ENCODE measurements at places on chromosomes 1 and 21.

DNA sequence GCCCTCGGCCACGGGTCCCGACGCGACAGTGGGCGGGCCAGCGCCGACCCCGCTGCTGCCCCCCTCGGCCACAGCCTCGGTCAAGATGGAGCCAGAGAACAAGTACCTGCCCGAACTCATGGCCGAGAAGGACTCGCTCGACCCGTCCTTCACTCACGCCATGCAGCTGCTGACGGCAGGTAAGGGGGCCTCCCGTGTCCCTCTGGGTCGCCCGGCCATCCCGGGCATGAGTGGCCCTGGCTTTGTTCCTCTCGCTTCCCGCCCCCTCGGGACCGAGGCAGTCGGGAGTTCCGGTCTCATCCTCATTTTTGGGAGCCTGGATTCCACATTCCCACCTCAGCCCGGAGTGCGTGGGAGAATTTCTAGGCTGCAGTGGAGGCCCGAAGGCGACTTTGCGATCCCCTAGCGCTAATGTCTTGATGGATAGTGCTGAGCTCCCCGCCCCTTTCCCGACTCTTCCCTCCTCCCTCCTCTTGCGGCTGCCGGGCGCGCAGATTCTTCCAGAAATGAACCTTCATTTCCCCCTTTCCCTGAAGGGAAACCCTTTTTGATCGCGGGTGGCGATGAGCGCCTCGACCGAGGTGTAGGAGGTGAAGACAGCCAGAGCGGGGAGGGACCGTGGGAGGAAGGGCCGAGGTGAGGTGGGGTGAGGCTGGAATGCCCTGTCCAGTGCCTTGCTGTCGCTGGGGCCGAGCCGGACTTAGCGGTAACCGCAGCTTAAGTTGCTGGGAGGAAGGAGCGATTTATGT lies 705 bp downstream of the KHDRBS1 start:
- peak; percentile 17 for DNase-seq

- DNase-seq: no peak
These were observed 6.5 kb downstream of the THEM4 start for GRCh38 chr1:151902858-151903257.

- DNase-seq: no peak
These were observed 99.5 kb upstream of the DUSP10 start for GRCh38 chr1:221841251-221841982.

DNA sequence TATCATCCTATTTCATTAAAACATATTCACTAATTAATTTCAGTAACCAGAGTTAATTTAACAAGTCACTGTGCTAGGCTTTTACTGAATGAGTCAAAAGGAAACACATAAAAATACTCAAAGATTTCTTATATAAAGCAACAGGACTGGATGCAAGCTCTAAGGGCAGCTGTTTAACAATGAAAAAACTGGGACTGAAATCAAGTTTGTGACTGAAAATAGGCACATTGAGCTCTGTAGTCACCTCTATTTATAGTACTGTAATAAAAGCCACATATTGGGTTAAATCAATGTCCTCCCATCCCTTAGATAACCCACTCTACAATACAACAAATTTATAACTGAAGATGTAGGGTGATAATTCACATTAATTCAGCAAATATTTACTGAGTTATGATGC lies 52.4 kb downstream of the SMYD3 start:
- DNase-seq: no peak

GRCh38 chr1:38773483-38773882 lies 86.1 kb downstream of the RRAGC start:
- DNase-seq: no peak

DNA sequence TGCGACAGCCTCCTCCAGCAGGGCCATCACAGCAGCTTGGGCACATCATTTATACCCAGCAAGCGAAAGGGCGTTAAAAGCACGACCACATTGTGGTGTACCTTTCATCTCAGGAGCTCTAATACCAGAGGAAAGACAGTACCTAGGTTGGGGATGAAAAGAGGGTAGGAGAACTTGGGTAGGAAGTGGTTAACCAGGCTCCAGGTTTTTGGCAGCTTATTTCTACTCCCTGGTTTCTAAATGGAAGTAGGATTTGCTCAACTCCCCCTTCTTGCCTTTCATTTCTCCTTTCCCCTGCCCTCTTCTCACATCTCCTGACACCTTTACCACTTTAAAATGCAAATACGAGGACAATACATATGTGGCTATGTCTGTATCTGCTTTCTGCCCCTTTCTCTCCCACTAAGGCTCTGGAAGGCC lies 30.2 kb downstream of the FAM177B start:
- DNase-seq: peak; percentile 2

GRCh38 chr1:19208710-19209438 lies 1.2 kb downstream of the UBR4 start:
- peak; percentile 9 for DNase-seq

GRCh38 chr1:212291505-212292134 lies 6.4 kb downstream of the PPP2R5A start:
- DNase-seq: peak; percentile 64

- DNase-seq: no peak
These were observed 524.4 kb downstream of the DPYD start for GRCh38 chr1:97396463-97396862.

- DNase-seq: no peak
These were observed 69.4 kb upstream of the SAMSN1 start for GRCh38 chr21:14615359-14615974.

DNA sequence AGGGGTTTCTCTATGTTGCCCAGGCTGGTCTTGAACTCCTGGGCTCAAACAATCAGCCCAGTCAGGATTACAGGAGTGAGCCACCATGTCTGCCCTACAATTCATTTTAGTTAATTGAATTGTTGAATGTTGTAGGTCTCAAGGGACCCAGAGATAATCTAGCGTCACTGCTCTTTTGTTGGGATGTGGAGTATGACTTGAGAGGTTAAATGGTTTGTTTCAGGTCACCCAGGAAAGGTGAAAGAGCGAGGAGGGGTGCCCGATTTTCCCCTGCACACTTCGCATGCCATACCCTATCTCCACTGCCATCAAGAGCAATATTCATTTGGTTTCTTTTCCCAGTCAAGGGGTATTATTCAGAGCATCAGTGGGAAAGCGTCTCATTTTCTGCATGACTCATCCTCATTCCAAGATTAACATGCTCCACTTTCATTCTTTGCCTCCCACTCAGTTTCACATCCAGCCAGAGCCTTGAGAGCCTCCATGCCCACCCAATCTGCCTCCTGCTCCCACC lies 13.1 kb upstream of the SLC30A1 start:
- DNase-seq: no peak

DNA sequence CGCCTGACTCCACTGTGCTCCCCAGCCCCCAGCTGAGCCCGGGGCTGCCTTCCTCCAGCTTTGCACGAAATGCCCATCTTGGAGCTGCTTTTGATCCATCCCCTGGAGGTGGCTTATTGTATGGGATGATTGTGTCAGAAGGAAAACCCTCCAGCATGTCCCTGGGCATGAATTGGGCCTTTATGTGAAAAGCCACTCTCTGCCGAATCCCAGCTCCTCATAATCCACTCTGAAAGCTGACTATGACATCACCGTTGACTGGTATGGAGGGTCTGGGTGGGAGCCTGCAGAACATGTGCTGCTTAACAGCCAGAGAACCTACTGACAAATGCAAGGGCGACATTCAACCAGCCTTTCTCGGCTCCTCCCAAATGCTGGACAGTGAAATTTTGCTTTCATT lies 74.6 kb downstream of the NENF start:
- no peak for DNase-seq

DNA sequence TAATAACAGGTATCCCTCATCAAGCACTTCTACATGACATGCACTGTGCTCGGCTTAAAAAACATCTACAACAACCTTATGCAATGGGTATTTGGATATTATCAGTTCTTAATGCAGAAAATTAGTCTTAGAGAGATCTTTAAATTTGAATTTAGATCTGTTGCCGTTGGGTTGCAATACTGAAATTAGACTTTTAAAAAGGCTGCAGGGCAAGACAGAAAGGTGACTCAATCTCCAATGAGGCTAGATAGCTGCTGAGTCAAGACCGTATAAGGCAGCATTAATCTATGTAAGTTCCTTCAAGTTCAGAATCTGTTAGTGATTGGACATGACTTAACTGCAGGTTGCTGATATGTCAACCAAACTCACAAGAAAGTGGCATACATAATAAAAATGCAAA lies 37.3 kb downstream of the OLFM3 start:
- DNase-seq: no peak

- DNase-seq: no peak
These were observed 603.3 kb downstream of the PTPRC start for GRCh38 chr1:199242147-199242546.

DNA sequence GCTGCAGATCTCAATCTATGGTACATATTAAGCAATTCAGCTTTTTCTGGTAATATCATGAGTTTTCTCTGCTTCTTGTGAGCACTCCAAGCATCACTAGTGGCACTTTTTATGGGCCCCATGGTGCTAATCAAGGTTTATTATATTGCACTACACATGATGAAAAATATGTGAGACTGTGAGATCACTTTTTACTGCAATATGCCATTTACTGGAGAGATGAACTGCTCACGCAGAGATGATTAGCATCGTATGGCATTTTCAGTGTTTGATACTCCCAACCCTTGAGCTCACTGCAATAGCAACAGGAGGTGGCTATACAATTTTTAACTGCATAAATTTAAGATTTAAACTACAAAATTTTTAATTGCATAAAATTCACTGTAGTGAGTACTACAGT lies 8.7 kb upstream of the KCNK1 start:
- no peak for DNase-seq

DNA sequence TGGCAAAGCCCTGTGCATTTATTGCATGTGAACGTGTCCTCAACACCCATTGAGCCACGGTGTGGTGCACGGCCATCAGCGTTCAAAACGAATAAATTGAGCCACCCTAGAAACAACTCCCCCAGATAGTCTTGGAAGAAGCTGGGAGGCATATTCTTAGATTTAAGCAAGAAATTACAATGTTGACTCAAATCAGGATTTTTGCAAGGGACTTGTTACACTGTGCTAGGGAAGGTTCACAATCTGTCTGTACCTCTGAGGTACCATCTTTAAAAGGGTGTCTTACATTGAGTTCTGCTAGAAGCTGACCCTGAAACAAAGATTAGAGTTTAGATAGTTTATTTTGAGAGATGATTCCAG lies 16.2 kb downstream of the CD247 start:
- no peak for DNase-seq

GRCh38 chr1:1875932-1876331 lies 15.0 kb downstream of the GNB1 start:
- DNase-seq: no peak

- DNase-seq: peak; percentile 53
These were observed 49.5 kb downstream of the FASLG start for GRCh38 chr1:172708452-172708851.

DNA sequence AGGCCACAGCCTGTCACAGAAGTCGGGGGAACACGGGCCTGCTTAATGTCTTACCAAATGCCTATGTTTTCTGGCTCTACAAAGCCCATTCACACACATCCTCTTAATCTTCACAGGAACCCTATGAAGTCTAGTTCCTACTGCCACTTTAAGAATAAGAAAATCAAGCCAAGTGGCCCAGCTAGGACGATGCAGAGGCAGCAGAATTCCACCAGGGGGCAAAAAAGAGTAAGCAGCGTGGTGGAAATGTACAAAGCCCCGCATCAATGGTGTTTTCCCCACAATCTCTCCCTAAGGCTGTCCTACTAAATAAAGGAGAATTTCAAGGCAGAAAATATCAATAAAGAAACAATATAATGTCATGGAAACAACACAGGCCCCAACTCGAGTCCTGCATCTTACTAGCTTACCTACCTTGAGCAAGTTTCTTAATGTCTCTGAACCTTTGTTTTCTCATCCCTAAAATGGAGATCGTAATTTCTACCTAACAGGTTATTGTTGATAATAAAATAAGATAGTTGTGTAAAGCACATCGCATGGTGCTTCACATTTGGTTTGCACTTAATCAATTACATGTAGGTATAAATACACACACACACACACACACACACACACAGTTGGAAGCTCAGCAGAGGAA lies 21.4 kb downstream of the SEC16B start:
- DNase-seq: peak; percentile 7

DNA sequence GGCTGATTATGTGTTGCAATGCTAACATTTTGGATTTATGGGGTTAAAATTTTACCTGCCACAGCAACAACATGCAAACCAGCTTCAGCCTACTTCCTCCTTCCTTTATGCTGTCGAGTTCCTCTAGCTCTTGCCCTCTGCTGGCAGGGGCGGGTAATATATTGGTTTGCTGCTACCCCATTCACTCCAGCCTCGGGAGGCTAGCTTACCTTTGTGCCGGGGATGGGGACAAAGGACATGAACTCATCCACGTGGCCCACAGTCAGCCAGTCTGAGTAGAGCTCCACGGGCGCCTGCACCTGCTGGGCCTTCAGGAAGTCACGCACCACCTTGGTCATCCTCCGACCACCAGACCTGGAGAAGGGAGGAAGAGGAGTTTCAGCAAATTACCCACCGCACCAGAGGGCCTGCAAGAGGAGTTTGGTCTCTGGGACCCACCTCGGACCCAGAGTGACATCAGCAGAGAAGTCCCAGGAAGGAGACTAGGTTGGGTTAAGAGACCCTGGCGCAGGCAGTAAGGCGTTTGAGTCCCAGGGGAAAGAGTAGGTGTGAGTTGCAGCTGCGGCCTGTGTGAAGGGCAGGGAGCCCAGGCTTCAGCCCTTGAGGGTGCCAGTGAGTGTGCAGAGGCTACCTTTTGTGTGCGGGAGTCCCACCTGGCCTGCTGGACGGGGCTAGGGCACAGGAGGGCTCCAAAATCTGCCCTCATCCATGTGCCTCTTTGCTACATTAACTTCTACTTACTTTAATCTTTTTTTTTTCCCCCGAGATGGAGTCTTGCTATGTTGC lies 21.8 kb upstream of the SDHB start:
- no peak for DNase-seq

DNA sequence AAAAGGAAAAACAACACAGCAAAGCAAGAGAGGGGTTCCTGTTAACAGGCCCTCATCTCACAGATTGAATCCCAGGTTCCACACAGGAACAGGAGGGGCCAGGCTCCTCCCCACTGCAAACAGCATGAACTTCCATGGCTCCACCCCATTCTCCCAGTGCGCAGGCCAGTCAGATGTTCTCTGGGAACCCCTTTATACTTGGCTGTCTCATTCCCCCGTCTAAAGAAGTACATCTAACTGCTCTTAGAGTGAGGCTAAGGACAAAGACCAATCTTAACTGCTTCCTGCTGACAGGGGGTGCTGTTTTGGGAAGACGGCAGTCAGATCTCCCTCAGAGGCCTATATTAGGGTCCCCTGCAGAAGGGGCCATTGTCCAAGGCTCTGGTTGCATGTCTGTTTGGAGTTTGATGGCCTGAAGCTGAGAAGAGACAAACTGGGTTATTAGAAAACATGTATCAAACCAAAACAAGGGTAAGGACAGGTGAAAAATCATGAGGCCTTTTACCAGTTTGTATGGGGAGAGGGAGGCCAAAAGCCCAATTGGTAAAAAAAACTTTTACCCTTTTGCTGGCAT lies 10.5 kb upstream of the NASP start:
- DNase-seq: no peak

- DNase-seq: no peak
These were observed 121.1 kb upstream of the SYT6 start for GRCh38 chr1:114274621-114275317.

- no peak for DNase-seq
These were observed 171.4 kb downstream of the PDE4B start for GRCh38 chr1:65964123-65964522.

- DNase-seq: no peak
These were observed 308.2 kb downstream of the DISC1 start for GRCh38 chr1:231934797-231935196.

- DNase-seq: no peak
These were observed 246.4 kb upstream of the NR5A2 start for GRCh38 chr1:199780948-199781670.

- DNase-seq: no peak
These were observed 286 bp downstream of the ODR4 start for GRCh38 chr1:186375929-186376319.
